ENCODE measurements at places on chromosomes 4 and X. TPM values are rescaled to one million over a fixed set of nuclear protein-coding genes. Genes with fewer than 3 reads are reported as not detected.

The PDE6B gene
- 23.2 TPM for total RNA-seq

DNA sequence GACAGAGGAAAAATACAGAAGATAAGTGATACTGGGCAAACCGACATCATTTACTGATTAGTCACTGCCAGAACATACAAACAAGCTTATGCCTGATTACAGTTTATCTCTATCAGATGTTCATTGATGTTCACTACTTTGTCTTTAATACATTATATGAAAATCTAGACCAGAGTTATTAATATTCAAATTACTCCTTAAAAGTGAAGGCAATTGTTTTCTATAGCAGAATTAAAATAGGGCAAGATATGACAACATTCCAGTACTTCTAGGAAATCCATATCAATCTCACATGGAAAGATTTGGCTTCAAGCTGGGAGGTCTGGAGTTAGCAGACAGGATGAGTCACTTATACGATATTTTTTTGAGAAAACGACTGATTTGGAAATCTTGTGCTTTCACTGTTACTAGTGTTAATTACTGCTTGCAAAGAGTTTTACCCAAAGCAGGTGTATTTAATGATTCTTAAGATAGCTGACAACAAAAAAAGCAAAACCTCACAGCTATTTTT is 31.8 kb downstream of the HPGD start:
- DNase-seq = no peak

- no peak for DNase-seq
These were observed 36.2 kb downstream of the NHS start for GRCh38 chrX:17411205-17411604.

The PABPC4L gene
- not detected for total RNA-seq

The TMEM154 gene
- total RNA-seq = 21.9 TPM

The MAGEA1 gene
- total RNA-seq = not detected

The OTUD4 gene
- total RNA-seq = 43.9 TPM

DNA sequence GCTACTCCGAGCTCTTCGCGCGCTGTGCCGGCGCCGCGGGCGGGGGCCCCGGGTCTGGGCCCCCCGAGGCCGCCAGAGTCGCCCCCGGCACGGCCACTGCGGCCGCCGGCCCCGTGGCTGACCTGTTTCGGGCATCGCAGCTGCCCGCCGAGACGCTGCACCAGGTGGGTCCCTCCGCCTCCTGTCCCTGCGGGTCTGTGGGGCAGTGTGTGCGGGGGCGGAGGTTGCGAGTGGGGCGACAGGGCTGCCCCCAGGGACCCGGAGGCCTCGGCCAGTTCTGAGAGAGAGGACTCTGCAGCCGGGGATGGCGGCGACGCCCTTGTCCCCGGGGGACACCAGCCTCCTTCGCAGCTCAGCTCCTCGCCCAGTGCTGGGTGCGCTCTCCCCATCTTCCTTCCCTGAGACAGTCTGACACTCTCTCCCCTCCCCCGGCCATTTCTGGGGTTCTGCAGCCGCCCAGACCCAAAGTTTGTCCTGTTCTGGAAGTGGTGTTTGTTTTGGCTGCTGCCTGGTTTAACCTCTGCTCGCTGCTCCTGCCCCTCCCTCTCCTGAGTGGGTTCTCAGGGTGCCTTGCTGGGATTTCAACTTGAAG is 609 bp downstream of the REPS2 start:
- peak; percentile 30 for DNase-seq

The LAGE3 gene
- 34.8 TPM for total RNA-seq

DNA sequence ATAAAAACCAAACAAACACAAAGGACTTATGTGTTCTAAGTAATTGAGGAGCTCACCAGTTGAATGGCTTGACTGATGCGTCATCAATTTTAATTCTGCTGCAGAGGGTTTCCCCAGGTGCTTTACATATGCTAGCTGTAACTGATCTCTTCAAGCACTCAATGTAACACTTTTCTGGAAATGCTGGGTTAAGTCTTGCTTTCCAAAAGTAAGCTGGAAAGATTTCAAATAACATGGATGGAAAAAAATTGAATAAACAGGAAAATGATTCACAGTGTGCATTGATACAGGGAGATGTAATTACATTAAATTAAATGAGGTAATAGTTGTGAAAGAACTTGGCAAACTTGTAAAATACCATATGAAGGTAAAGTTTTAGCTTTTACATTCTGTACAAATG is 186.7 kb upstream of the WDFY3 start:
- DNase-seq = no peak

The AFF2 gene
- total RNA-seq = 0.68 TPM
